RWPE1 (cell line): ENCODE measurements at places on chromosomes 6 and 20.

GRCh38 chr6:113980937-113981554 is 10.1 kb upstream of the HDAC2 start:
- peak; percentile 42 for DNase-seq

- no peak for DNase-seq
Observed at GRCh38 chr6:124825564-124825963, 136.7 kb upstream of the RNF217 start.

GRCh38 chr6:87473419-87473903 is 687 bp downstream of the SLC35A1 start:
- DNase-seq = peak; percentile 63

- DNase-seq = no peak
Observed at GRCh38 chr6:157665180-157665579, 157.9 kb upstream of the SNX9 start.

DNA sequence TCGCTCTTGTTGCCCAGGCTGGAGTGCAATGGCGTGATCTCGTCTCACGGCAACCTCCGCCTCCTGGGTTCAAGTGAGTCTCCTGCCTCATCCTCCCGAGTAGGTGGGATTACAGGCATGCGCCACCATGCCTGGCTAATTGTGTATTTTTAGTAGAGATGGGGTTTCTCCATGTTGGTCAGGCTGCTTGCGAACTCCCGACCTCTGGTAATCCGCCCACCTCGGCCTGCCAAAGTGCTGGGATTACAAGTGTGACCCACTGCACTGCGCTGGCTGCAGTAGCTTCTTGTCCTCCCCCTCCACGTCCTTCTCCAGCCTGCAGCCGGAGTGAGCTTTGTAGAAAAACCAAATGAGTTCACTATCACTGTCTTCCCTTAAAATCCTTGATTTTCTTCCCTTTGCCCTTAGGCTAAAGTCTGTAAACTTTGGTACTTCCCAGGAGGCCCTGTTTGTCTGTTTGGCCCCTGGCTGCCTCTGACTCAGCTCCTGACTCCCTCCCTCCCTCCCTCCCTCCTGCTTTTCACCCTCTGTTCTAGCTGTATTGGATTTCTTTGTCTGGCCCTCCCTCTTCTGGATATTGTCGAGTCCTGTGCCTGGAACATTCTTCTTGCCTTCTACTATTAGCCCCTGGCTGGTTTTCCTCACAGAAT is 12.9 kb downstream of the PARD6B start:
- peak; percentile 96 for DNase-seq

DNA sequence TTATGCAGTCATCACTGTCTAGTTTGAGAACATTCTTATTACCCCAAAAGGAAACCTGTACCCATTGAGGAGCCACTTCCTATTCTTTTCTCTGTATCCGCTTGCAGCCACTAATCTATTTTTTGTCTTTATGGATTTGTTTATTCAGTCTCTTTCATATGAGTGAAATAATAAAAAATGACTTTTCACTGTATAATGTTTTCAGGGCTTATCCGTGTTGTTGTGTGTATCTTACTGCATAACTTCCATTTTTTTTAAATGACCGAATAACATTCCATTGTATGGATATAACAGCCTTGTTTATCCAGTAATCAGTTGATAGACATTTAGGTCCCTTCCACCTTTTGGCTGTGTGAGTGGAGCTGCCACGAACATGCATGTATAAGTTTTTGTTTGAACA is 86.6 kb downstream of the ZFAND3 start:
- no peak for DNase-seq

- no peak for DNase-seq
Observed at GRCh38 chr6:53647462-53648094, 18.0 kb downstream of the KLHL31 start.

- DNase-seq = no peak
Observed at GRCh38 chr6:35082733-35083403, 58.3 kb downstream of the TCP11 start.

DNA sequence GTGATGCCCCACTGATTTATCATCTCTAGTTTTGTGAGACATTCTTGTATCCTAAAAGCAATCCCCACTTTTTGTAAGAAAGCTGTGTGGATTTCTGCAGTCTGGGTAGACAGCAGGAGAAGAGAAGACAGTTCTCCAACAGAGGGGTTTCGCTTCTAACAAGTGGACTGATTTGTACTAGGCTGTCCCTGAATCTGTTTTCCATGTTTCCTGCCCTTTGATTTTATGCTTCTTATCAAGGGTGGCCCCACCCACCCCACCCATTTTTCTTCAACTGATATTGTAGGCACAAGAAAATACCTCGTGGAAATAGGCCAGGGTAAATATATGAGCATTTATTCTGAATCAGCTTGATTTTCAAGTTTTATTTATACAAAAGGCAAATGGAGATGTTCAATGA is 25.7 kb upstream of the JAG1 start:
- DNase-seq = no peak

- no peak for DNase-seq
Observed at GRCh38 chr6:8889514-8889913, 454.2 kb upstream of the SLC35B3 start.

DNA sequence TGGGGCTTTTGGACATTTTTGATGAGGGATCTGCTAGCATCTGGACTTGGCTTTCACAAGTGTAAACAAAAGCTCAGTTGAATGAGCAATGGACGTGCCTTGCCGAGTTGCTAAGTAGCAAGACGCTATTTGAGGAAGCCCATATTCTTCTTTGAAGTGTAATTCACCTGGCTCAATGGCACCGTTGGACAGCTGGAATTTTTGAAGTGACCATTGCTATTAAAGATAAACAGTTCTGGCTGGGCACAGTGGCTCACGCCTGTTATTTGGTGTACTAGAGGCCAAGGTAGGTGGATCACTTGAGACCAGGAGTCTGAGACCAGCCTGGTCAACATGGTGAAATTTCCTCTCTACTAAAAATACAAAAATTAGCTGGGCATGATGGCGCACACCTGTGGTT is 88.8 kb upstream of the SOX4 start:
- no peak for DNase-seq

DNA sequence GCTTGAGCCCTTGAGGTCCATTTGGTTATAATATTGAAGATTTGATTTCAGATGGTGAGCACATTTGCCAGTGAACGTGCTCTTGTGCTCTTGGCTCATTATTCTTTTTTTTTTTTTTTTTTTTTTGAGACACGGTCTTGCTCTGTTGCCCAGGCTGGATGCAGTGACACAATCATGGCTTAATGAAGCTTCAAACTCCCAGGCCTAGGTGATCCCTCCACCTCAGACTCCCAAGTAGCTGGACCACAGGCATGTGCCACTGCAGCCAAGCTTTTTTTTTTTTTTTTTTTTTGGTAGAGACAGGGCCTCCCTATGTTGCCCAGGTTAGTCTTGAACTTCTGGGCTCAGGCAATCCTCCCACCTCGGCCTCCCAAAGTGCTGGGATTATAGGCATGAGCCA is 176.2 kb downstream of the KLHL32 start:
- no peak for DNase-seq

GRCh38 chr6:84466511-84466910 is 239.1 kb upstream of the CEP162 start:
- DNase-seq = peak; percentile 43

DNA sequence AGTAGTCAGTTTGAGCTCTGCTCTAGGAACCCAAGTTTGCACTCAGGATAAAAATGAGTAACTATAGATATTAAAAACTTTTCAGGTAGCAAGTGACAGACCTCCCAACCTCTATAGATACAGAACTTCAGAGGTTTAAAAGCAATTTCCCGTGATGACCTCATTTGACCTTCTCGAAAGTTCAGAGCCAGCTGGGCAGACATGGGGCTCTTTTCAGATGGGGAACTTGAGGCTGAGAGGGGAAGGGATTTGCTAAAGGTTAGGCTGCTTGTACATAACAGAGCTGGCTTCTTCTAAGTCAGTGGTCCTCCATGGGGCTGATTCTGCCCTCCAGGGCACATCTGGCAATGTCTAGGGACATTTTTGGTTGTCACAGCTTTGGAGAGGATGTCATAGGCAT is 58.8 kb upstream of the ZNF831 start:
- no peak for DNase-seq

DNA sequence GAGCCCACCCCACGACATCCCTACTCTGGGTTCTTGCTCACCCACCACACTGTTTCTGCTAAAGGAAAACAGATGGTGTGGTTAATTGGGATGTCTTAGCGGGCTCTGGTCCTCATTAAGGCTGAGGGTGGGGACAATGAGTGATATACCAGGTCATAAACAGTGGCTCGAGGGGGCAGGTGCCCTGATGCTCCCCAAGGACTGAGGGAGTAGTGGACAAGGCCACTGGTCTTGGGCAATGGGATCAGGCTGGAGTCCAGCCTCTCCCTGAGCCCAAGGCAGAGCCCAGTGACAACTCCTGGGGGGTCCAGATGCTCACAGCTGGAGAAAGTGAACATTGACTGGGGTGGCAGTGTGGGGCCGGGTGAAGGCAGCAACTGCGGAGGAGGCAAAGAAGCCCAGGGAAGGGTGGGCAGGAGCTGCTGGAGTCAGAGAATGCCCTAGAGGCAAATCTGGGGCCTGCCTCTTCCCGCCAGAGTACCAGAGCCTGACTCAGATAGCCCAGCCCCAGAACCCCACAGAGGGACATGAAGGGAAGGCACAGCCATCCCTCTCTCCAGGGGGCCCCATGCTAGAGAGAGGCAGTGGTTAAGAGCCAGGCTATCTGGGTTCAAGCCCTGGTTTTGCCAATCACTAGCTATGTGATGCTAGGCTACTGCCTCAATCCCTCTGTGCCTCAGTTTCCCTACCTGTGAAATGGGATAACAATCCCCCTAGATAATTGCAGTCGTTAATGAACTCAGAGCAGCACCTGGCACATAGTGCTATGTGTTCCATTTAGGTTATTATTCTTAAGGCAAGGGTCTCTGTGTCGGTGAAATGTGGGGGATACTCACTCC is 72.3 kb downstream of the MRPL14 start:
- no peak for DNase-seq

DNA sequence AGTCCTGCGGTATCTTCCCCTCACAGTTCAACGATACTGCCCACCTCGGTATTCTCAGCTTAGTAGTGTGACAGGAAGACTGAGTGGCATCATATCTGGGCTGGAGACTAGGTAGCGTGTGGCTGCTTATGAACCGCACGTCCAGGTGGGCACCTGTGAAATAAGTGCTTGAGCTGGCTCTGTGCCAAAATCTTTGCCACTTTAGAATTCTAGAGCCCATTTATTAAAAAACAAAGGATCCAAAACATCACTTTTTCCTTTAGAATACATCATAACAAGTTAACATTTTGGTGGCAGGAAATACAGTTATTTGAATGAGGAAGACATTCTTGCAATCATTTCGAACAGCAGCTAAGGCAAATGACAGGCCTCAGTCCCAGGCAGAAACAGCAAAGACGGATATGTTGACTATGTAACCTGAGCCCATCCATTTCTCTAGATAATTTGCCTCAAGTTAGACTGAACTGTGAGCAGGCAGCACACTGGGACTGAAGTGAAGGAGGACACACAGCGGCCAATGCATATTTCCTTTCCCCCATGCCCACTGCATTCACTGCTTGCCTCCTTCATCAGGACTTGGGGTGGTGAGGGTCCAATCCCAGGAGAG is 136.6 kb downstream of the GMDS start:
- DNase-seq = no peak

DNA sequence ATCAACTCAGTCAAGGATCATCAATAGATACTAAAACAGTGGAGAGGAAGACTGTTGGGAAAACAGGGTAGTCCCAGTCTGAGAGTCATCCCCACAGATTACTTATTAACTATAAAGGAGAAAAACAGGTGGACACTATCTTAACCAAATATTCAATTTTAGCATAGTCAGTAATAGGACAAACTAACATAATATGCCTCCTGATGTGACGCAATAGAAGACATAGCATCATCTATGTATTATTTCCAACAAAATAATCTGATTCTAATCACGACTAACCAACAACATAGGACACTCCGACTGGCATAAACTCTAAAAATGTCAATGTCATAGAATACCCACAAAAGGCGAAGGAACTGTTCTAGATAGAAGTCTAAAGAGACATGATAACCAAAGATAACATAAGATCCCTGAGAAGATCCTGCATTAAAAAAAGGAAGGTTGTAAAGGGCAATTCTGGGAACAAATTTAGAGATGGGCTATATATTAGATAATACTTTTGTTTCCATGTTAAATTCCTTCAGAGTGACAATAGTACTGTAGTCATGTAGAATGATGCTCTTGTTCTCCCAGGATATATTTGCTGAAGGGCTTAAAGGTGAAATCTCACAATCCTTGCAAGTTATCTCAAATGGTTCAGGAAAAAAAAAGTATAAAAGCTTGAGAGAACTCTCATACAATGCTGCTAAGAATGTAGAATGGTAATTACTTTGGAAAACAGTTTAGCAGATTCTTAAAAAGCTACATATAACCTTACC is 28.9 kb downstream of the ILRUN start:
- no peak for DNase-seq

GRCh38 chr6:117401799-117402198 is 23.9 kb downstream of the ROS1 start:
- DNase-seq = no peak

- DNase-seq = no peak
Observed at GRCh38 chr6:13383328-13384163, 55.2 kb upstream of the TBC1D7 start.

DNA sequence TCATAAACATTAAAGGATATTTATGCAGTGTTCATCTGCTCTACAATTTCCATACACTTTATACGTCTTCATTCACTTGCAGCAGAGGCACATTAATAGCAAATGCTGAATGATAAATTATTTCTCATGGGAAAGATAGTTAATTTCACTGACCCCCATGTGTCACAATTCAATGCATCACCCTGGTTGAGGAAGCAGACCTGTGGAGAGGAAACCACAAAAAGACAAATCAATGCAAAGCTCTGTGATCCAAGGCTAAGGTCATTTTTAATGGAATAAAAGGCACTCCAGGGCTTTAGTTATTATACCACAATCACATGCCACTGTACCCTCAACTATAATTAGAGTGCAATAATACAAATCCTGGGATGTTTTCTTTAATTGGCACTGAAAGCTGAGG is 40.3 kb upstream of the TENT5A start:
- no peak for DNase-seq

GRCh38 chr6:77466451-77467437 is 3.5 kb upstream of the HTR1B start:
- no peak for DNase-seq

GRCh38 chr6:122068291-122068769 is 331.1 kb upstream of the HSF2 start:
- no peak for DNase-seq

DNA sequence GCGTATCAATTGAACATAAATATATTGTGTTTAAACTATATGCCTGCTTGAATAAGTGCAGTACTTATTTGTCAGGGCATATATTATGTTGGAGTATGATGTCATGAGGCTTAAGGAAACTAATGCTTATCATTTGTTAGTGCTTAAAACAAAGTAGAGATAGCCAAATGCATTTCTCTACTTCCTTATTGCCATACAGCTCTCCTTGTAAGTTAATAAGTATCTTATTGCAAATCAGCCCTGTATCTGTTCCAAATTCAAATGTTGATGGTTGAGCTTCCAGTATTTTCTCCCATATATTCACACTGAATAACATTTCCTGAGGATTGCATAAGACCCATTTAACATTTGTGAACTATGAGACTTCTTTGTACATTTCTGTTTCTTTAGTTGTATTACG is 57.8 kb downstream of the CARMIL1 start:
- no peak for DNase-seq
